ENCODE measurements at places on chromosomes 1 and 21.

- no peak for DNase-seq
Observed at GRCh38 chr1:80582980-80583379, 1217.8 kb upstream of the ADGRL2 start.

DNA sequence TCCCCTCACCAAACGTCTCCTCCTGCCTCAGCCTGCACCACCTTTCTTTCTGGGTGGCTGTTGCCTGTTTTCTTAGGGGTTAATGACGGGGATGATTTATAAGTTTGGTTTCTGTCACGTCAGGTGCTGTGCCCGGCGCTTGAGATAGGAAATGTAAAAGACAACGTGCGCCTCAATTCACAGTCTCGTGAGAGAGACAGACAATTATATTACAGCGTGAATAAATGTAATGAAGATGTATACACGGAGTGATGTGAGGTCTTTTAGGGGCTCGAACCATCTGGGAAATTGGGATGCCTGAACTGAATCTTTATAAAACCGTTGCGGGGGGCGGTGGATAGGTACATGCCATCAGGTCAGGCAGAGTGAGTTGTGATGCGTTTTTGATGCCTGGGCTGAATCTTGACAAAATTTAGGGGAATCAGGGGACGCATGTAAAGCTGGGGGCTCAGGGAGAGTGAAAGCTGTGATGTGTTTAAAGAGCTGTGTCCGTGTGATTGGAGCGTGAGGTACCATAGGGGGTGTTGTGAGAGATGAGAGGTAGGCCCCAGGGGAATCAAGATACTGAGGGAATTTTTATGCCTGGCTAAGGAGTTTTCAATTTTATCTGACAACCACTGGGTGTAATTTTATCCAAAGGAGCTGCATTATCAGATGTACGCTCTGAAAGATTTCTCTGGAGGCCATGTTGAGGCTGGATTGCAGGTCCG, 831 bp downstream of the TIPRL start:
- no peak for DNase-seq

DNA sequence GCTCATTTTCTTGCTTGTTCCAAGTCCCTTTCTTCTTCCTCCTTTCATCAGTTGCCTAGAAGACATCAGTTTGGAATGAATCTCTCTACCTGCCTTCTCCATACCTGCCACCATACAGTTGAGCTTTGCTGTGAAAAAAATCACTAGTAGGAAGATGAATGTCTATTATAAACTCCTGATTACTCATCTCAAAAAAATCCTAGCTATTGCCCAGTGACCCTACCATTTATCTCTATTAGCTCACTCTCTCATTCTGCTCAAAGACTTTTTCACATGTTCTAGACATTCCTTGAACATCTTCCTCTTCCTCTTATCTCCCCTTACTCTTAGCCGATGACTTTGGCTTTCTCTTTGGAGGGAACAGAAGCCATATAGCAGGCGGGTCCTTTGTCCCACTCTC, 49.7 kb upstream of the HMGB4 start:
- DNase-seq: no peak

- DNase-seq: no peak
Observed at GRCh38 chr1:241964550-241965282, 7.1 kb downstream of the BECN2 start.

DNA sequence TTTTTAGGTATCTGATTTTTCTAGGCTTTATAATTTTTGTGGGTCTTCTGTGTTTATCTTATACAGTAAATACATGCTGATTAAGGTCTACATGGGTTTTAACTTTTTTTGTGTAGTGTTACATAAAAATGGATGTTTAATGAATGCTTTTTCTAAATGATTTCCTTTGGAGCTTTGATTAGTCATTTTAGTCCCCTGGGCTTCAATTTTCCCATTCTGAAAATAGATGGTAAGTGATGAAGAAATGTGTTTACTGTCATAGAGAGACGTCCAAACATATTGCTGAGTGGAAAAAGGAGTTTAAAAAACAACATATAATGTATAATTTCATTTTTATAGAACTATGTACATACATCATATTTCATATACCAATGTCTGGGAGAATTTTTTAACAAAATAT, 140.9 kb upstream of the HMCN1 start:
- DNase-seq: no peak

GRCh38 chr1:219876798-219877209, 51.6 kb downstream of the SLC30A10 start:
- DNase-seq: no peak

DNA sequence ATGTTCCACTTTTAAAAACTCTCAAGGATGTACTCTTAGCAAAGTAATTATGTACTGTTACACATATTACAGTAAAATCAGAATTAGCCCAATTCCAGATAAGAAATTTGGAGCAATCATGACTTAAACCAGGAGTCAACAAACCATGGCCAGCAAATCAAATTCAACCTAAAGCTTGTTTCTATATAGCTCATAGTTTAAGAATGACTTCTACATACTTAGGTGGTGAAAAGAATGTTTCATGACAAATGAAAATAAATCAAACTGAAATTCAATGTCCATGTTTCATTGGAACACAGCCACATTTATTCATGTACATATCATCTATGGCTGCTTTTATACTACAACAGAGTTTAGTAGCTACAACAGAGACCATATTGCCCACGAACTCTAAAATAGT, 35.1 kb downstream of the FRRS1 start:
- DNase-seq: no peak

DNA sequence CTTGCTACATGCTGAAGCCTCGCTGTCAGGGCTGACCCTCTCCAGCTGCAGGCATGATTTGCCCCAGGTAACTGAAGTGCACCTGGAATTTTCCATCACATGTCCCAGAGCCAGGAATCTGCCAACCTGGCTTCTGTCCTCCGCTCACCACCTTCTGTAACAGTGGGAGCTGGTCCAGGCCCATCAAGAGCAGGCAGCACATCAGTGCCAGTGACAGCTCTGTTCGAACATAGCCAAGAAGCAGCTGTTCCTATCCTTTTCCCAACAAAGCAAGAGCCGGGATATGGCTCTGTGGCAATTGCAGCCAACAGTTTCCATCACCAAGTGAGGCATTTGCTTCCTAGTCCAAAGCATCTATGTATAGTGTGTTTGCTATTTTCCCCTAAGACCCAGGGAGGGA, 42.2 kb upstream of the KANK4 start:
- no peak for DNase-seq

DNA sequence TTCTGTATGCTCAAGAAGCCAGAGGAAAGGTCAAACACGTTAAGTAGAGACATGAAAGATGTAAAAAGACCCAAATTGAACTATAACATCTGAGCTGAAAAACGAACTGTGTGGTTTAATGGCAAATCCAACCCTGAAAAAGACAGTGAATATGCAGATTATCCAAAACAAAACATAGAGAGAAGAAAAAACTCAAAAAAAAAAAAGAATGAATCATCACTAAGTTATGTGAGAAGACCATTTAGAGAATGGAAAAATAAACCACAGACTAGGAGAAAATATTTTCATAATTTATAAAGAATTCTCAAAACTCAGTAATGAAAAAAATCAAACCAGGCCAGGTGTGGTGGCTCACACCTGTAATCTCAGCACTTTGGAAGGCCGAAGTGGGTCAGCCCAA, 253.3 kb downstream of the PLPP3 start:
- no peak for DNase-seq

GRCh38 chr1:175887521-175887920, 144.1 kb upstream of the TNR start:
- DNase-seq: peak; percentile 46

GRCh38 chr1:175254190-175254589, 61.6 kb upstream of the KIAA0040 start:
- DNase-seq: no peak

DNA sequence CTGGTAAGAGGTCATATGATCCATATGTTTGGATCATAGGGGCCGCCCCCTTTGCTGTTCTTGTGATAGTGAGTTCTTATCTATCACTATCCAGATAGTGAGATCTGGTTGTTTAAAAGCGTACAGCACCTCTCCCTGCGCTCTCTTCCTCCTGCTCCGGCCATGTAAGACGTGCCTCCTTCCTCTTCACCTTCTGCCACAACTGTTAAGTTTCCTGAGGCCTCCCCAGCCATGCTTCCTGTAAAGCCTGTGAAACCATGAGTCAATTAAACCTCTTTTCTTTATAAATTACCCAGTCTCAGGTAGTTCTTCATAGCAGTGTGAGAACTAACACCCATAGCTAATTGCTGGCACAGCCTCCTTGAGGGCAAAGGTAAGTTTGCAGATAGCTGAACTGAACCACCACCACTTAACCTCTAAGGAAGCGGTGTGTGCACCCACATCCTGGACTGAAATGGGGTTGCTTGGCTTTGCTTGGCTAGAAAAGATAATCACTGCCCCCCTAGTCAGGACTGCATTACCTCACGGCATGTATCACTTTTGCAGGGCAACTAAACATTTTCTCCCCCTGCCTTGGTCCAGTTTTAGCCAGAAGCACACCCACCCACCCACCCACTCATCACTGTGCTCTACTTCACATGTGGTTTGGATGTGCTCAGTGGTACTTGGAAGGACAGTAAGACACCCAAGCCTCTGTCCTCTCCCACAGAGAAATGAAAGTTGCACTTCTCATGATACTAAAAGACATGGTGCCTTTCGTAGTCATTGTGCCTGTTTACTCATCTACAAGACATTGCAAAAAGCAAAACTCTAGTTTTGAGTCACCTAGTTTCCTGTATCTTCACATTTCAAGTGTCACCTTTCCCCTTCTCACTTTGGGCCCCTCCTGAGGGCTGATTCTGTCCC, 23.1 kb upstream of the PTAFR start:
- no peak for DNase-seq

GRCh38 chr1:232973652-232974611, 23.5 kb downstream of the NTPCR start:
- no peak for DNase-seq

- DNase-seq: peak; percentile 52
Observed at GRCh38 chr1:3062616-3063378, 6.2 kb upstream of the PRDM16 start.

DNA sequence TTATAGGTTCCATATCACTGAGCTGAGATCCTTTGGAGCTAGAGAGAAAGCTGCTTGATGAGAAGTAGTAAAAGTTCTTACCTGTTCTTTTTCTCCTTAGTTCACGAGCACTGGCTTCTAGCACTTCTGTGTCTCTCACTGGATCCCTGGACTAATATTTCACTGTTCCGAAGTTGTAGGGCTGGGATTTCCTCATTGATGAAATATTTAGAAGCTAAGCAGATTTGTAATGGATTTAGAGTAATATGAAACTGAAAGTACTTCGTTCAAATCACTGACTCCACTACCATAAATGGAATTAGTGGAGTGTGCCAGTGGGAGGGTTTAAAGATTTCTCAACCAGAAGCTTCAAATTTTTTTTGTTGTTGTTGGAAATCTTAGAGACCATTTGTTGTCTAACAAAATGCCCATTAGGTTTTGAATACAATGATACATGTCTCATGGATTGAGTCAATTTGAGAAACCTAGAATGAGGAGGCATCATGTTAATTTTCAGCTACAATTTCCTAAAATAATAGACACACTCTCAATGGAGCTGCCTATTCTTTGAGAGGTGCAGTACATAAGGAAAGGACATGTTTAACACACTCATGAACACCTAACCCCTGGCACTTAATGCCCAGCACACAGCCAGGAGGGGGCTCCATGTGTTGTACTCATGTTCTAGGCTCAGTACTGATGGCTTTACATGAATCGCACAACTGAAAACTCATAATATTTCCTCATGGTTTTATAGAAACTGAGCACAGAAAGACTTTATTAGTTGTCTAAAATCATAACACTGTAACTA, at the start of gene GBP1:
GBP1 (minus strand) TSS at position 130 of the 790 bp plus-strand sequence. CDS start 1,974 bp downstream, outside the sequence.
- DNase-seq: no peak

DNA sequence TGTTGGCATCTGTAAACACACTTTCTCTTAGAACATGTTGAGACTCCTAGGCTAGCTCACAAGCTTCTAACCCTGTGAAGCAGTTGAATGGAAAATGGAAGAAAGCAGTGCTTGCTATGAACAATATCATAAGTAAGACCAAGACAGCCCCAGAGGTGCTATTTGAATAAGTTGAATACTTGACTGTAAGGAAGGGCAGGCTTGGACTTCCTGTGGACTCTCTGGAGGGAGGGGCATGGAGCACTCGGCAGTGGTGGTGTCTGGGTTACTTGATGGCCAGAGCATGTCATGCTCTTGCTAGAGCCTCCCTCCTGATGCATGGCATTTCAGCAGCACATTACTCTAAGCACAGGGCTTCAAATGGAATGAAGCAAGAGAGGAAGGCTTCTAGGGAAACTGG, 60.0 kb downstream of the MRPS6 start:
- DNase-seq: no peak

DNA sequence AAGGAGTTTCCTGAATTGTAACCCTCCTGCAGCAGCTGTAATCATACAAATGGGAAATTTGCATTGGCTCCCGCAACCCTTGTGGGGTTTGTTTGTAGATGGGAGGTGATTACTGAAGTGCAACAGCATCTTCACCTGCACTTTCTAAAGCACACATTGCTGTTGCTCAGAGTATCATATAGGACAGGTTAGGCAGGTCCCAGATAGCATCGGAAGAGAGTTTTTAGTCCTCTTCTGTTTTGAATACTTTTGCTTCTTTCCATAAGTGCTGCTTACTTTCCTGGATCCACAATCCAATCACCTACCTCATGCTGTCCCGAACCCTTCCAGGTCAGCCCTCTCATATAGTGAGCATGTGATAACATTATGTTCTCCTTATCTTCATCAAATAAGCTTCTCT, 300.4 kb downstream of the PTPRC start:
- no peak for DNase-seq

GRCh38 chr1:203695116-203695515, 68.5 kb downstream of the ATP2B4 start:
- DNase-seq: no peak

DNA sequence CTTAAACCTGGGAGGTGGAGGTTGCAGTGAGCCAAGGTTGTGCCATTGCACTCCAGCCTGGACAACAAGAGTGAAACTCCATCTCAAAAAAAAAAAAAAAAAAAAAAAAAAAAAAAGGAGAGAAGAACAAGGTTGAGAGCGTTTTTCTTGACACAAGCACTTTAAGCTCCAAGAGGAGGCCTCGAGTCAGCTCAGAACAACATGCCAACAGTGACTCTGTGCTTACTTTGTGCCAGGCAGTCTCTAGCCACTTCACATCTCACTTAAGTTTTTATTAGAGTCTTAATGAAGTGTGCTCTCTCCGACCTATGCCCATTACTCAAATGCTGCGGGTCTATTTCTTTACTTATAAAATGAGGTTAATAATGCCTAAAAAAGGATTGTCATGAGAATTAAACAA, 13.0 kb downstream of the ATP1A1 start:
- DNase-seq: no peak

DNA sequence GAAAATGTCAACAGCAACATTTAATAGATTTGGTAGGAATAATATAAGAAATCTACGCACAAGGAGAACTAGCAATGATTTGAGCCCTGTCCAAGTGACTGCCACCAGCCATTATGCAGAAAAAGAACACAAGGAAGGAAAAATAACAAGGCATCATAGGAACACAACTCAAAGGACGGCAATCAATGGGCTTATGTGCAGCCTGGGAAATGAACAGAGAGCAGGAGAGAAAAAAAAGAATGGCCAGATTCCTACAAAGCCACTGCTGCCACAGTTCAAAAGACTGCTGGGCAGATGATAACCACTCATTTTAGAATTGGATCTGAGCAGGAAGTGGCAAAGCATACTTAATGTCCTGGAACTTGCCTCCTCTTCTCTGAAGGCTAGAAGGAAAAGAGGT, 274.3 kb upstream of the CAMK1G start:
- no peak for DNase-seq

GRCh38 chr1:232900818-232901217, 49.6 kb upstream of the NTPCR start:
- DNase-seq: no peak

GRCh38 chr1:170765712-170766330, 101.9 kb downstream of the PRRX1 start:
- no peak for DNase-seq

- no peak for DNase-seq
Observed at GRCh38 chr1:25715888-25716287, 84.1 kb upstream of the SELENON start.

Data from WTC11 (cell line).